CD8-positive, alpha-beta memory T cell (primary cell): ENCODE measurements at places on chromosomes 12 and 14.

DNA sequence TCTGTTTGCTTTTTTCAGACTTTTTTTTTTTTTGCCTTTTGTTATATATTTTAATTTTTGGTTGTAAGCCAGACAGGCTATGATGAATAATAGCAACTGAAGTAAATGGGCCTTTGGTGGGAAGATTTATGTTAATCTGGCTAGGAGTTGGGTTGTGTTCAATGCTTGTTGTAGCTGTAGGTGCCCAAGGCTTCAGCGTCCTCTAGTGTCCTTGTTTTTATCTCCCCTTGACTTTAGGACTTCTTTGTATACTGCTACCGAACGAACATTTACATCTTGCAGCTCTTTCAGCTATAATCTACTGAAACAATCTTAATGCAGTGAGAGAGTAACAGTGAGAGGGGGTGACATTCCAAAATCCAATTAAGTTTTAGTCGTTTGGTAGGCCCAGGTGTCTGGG lies 848.4 kb upstream of the FBXO33 start:
- no peak for DNase-seq

DNA sequence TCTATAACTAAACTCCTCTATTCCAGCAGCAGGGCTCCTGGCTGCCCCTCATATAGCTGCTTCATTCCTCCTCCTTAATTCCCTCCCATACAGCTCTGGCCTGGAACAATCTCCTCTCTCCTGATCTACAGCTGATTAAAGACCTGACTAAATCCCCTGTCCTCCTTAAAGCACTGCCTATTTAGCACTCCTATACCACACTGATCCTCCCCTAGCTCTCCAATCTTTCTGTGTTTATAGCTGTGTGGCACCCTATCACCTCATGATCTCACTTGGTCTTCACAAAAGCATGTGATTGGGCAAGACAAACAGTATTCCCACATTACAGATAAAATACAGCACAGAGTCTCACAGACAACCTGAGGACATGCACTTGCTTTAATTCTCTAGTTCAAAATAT lies 17.4 kb downstream of the FMNL3 start:
- no peak for DNase-seq

GRCh38 chr12:1184402-1184801 lies 193.4 kb downstream of the ERC1 start:
- DNase-seq, result no peak

- DNase-seq, result no peak
These were observed 1.4 kb upstream of the MAP4K5 start for GRCh38 chr14:50533806-50534205.

- no peak for DNase-seq
These were observed 5.2 kb downstream of the MDM2 start for GRCh38 chr12:68813242-68813593.

DNA sequence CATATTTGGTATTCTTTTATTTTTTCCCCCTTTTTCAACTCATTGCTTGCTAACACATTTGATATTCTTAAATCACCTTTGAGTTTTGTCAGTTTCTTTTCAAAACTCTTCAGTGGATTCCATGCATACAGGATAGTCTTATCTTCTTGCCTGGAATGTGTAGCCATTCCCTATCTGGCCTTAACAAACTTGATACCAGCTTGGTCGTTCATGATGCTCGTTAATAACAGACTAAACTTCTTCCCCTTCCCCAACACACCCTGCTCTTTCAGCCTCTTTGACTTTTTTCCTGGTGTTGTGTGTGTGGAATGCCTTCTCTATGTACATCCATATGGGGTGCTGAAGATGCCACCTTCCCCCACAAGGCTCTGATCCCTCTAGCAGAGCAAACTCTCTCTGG lies 17.7 kb upstream of the CALM1 start:
- DNase-seq, result no peak

DNA sequence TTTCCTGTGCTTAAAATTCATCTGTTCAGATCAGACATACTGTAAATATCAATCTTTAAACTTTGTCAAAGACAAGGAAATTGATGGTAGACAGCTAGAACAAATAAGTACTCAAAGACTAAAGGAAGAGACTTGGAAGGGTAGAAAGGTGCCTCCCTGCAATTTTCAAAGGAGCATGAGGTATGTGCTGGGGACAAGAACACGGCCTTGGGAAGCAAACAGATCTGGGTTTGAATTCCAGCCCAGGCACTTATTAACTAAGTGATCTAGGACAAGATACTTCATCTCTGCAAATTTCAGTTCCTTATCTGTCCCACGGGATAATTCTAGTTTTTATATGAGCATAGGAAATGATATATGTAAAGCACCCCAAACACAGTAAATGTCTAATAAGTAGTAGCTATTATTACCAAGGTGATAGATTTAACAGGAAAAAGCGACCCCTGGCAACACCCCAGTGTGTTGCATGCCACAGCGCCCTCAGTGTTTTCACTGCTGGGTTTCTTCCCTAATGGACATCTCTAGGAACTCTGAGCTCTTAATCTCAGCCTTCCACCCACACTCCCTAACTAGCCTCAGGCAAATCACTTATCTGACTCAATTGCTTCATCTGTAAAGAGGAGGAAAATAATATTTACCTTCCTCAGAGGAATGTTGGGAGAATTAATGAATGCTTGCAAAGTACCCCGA lies 44.7 kb upstream of the BMP4 start:
- no peak for DNase-seq

DNA sequence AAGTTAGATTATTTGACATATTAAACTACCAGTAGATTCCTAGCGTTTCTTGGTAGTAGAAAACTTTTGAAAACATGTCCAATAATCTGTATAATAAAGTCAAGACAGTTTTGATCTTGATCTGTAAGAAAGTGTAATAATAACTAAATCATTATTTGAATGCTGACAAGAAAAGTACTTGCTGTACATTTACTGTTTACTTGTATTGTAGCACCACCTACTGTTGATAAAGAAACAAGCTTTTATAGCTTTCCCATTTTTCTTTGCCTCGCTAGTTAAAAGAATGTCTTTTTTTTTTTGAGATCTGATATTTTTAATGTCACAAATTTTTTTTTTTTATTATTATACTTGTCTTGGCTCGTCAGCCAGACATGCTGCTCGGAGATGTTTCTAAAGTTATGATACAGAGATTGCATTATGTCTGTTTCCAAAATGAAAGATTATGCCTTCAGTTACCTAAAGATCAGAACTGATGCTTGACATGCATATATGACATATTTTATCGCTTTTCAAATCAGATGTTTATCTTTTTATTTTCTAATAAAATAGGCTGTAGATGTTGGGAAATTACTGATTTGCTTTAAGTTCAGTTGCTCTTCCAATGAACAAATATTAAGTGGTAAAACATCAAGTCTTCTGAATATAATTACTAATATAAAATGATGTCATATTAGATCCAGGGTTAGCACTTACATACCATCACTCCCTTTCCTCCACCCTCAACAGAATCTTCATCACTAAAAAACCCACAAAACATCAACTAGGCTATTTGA lies 140.5 kb downstream of the AKAP6 start:
- no peak for DNase-seq

- DNase-seq, result no peak
These were observed 192.0 kb downstream of the TTC7B start for GRCh38 chr14:90624227-90624626.

DNA sequence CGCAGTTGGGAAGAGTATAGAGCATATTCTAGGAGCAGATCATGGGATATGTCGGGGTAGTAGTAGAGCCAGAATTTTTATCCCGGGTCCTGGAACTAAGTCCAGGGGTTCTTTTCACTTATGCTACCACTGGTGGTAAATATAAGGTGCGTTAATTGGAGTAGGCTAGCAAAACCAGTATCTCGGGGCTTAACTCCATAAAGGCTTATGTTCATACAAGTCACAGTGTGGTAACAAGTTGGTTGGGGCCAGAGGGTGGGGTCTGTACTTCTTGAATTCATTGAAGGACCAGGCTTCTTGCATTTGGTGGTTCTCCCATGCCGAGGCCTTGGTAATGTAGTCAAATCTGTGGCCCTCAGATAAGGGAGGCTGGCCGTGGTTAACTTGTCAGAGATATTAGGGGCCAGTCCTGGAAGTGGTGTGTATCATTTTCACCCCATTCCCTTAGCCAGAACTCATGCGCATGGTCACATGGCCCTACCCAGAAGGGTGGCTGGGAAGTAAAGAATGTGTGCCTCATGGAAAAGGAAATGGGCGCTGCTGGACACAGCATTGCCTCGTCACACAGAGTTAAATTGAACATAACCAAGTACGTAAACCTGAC lies 1.5 kb upstream of the ZNF641 start:
- no peak for DNase-seq

GRCh38 chr12:95102916-95103671 lies 29.7 kb upstream of the NR2C1 start:
- DNase-seq, result no peak

DNA sequence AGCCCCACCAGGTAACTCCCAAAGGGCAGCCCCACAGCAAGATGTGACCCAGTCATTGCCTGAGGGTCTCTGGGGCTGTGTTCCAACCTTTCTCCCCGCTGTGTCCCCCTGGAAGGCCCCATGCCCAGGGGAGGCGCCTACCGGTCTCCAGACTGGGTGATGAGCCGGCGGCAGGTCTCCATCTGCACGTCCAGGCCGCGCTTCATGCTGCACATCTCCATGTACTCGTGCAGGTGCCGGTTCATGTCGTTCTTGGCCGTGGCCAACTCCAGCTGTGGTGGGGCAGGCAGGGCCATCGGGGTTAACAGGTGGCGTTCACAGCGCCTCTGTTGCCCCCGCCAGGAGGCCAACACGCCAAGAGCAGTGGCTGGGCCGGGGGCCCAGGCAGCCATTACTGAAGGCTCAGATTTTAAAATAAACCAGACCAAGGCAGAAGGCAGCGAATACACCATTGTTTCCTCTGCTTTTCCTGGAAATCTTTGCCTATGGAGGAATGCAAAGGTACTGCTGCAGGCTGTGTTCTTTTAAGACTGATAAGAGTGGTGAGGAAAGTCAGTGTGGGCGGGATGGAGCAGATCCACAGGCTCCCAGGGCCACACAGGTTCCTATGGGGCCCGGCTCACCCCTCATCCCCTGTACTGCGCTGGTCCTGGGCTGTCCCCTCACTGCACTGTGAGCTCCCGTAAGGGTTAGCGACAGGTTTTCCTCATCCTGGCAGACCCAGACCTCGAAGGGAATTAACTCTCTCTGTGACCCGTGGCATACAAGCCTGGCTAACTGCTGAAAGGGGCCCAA lies 7.3 kb downstream of the GAPDH start:
- DNase-seq, result no peak

- DNase-seq, result no peak
These were observed 80.6 kb upstream of the GSC start for GRCh38 chr14:94850309-94851211.

- DNase-seq, result no peak
These were observed 7.8 kb downstream of the JAG2 start for GRCh38 chr14:105160776-105161175.

DNA sequence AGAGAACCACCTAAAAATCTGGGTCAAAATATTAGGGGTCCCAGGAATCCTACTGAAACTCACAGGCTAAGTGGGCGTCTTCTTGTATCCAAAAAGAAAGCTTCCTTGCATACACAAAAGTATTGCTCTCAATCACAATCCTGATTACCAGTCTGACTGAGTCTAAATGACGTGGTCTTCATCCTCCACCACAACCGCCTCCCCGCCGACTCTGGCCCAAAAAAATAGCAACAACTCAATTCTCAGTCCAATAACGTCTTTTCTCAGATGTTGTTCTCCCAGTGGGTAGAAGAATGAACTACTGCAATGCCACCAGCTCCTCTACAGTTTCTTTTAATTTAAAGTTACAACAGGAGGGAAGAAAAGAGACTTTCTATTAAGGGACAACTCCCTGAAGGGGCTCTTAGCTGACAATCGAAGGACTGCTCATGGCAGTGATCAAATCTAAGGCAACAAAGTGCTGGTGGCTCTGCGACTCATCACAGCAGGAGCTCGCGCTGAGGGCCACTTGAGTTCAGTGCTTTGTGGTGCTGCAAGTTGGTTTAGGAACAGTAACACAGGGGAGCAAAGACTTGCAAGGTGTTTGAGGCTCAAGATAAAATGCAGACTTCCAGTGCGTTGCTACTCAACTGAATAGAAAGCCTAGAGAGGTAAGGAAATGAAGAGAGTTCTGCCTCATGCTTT lies 394.1 kb downstream of the BCAT1 start:
- DNase-seq, result no peak

GRCh38 chr14:70254476-70254961 lies 65.8 kb upstream of the SLC8A3 start:
- no peak for DNase-seq

DNA sequence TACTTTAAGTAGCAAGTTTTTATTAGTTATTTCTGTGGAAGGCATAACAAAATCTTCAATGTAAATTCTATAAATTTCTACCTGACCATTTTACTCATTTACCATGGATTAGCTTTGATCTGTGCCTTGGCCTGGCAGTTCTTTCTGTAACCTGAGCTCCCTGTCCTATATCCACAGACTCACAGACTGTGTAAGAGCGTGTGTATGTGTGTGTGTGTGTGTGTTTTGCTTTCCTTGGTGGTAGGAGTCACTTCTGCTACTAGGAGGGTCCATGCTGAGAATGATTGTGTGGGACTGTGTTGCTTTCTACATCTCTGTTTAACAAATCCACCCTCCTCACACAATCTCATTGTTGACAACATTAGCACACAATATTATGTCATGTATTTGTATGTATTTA lies 221.2 kb upstream of the PELI2 start:
- no peak for DNase-seq

DNA sequence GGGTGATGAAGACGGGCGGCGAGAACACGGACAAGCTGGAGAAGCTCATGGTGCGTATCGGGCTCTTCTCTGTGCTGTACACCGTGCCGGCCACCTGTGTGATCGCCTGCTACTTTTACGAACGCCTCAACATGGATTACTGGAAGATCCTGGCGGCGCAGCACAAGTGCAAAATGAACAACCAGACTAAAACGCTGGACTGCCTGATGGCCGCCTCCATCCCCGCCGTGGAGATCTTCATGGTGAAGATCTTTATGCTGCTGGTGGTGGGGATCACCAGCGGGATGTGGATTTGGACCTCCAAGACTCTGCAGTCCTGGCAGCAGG lies 1.9 kb downstream of the FZD10 start:
- DNase-seq, result no peak

DNA sequence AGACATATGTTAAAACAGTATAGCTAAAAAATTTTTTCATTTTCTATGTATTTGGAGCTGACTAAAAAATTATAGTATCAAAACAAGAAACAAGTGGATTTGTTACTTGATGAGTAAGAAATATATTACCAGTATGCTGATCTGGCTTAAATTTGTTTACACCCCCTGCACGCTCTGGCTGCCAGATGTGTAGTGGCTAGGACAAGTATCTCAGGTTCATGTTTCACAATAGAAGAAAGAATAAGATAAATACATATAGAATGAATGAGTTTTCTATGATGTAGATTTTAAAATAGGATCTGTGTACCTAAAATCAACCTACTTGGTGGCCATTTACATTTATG lies 13.1 kb downstream of the NAA30 start:
- DNase-seq, result no peak

DNA sequence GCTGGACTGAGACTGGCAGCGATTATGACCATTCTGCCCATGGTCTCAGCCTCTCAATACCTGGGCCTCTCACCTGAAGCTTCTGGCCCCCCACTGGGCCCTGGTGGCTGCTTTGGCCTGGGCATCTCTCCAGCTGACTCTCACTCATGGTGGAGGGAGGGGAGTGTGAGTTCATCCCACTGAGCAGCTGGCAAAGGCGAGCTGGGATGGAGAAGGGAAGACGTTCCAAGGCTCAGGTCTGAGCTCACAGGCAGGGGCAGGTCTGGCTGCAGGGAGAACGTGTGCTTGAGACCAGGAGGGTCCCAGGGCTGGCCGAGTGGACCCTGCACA lies 103.5 kb downstream of the TMEM121 start:
- DNase-seq, result no peak

- DNase-seq, result no peak
These were observed 6.0 kb downstream of the TMEM229B start for GRCh38 chr14:67482231-67483164.
